ENCODE measurements at places on chromosomes 7 and 10.
A peak's percentile ranks its signal among the peaks of the same experiment; 100 is the strongest.

DNA sequence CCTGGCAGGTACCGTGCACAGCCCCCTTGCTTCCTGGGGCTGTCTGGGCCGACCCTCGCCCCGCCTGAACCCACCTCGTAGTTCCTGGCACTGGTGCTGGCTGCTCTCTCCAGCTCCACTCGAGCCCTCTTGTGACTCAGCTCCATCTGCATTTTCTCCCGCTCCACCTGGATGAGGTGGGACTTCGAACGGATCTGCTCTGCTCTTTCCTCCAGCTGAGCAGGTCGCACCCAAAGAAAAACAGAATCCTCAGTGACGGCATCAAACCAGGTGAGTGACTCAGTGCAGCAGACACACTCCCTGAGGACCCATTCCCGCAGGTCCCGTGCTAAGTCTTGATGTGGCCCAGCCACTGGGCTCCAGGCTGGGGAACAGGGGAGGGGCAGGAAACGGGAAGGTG is 7.4 kb downstream of the MAD1L1 start:
- no peak overlapping the region for H3K4me3 ChIP-seq
- peaks cover 42% of the 10 kb centered on the region for H3K36me3 ChIP-seq
- no peak overlapping the region for H3K27ac ChIP-seq
- no peaks in the 10 kb centered on the region for H3K4me1 ChIP-seq

DNA sequence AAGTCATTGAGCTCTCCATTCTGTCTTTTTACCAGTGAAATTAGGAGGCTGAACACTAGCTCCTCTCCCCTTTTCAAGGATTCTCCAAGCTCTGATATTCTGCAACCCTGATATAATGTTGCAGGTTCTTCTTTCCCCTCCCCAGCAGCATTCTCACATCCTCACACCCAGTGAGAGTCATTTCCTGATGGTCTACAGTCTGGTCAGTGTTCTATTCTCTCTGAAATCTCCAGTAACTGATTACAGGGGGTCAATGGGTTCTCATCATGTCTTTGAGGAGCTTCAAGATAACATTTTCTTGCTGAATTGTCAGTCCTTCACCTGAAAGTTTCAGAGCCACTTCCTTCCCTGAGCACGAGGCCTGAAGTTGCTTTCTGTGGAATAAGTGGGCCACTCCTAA is 299.4 kb downstream of the PTEN start:
- peaks cover 5% of the 10 kb centered on the region for H3K4me1 ChIP-seq
- no peaks in the 10 kb centered on the region for H3K27me3 ChIP-seq
- no peak overlapping the region for H3K4me3 ChIP-seq
- no peaks in the 10 kb centered on the region for H3K36me3 ChIP-seq
- DNase-seq = no peak

DNA sequence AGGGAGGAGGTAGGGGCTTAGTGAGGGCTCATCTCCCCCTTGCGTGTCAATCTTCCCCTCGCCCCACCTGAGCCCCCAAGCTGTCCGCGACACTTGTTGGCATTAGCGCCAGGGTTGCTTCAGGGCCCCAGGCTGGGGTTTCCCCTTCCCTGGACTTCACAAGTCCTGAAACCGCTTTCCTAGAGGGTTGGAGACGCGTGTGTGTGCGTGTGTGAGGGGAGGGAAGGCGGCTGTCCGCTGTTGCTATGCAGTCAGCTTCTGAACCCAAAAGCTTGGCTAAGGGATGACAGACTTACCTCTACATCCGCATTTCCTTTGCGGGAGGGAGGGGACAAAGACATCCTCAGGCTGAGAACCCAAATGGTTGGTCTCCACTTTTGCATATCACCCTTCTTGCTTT is 803 bp downstream of the GOLGA7B start:
- H3K4me3 ChIP-seq = no peak overlapping the region
- no peaks in the 10 kb centered on the region for H3K36me3 ChIP-seq
- H3K27me3 ChIP-seq = peaks cover 1% of the 10 kb centered on the region
- DNase-seq = no peak

DNA sequence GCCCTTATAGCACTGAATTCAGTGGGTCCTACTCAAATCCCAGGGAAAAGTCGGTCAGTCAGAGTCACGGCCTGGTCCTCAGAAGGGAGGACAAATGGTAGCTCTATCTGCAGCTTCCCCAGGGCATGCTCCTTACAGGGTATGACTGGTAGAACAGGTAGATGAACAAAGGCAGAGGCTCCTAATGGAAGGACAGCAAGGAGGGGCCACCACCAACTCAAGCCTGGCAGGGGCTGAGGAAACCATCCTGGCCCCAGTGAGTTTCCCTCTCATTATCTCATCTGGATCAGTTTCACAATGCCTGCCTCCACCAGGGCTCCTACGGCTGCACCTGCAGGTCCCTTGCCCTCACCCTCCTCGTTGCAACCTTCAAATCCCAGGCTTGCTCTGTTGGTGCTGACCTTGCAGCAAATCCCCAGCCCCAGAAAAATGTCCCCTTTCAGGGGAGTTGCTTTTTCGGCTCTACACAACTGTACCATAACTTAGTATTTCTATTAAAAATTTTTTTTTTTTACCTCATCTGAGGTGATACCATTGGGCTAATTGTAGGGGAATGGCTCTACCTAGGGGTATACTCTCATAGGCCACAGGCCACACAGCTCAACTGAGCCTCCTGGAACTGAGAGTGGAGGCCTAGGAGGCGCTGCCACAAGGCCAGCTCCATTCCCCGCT is 2.4 kb upstream of the MYO1G start:
- H3K27me3 ChIP-seq = no peaks in the 10 kb centered on the region
- no peak for DNase-seq
- H3K36me3 ChIP-seq = peaks cover 25% of the 10 kb centered on the region
- H3K27ac ChIP-seq = peak overlapping the region; percentile 96

DNA sequence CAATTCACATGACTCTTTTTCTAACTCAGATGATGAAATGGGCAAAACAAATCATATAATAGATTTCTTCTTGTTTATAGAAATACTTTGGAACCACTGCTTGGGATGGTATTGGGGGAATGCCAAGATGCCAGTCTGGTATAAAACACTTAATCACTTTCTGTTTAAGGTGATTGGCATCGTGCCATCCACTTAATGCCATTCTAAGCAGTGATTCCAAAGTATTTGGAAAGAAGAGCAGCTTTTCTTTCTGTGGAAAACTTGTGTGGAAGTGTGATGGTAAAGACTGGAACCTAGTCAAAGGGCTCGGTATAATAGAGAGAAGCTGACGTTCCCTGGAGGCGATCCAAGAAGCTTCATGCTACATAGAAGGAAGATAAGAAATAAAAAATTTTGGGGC is 120.6 kb downstream of the TMEM26 start:
- H3K27ac ChIP-seq = no peak overlapping the region
- DNase-seq = no peak
- no peaks in the 10 kb centered on the region for H3K4me1 ChIP-seq
- H3K36me3 ChIP-seq = no peaks in the 10 kb centered on the region

GRCh38 chr10:50982989-50983388 is 91.3 kb upstream of the PRKG1 start:
- H3K36me3 ChIP-seq = no peaks in the 10 kb centered on the region
- H3K4me1 ChIP-seq = no peaks in the 10 kb centered on the region
- no peak overlapping the region for H3K4me3 ChIP-seq
- H3K27me3 ChIP-seq = no peaks in the 10 kb centered on the region

DNA sequence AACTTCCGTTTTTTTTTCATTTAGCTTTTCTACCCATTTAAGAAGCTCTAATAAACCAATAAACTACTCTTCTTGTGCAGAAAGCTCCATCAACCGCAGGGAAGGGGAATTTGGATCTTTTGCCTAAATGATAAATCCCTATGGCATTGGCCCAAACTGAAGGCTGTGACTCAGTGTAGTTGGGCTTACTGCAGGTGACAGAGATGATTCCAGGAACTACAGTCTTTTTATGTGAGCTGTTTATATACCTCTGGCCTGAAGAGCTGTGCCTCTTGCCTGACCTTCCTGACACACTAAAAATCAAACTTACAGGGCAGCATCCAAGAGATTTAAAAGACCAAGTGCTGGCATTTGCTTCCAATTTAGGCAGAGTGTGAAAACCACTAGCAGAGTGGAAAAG is 25.2 kb downstream of the ABCB1 start:
- H3K36me3 ChIP-seq = no peaks in the 10 kb centered on the region
- DNase-seq = no peak
- no peaks in the 10 kb centered on the region for H3K27me3 ChIP-seq
- no peaks in the 10 kb centered on the region for H3K4me1 ChIP-seq
- H3K27ac ChIP-seq = no peak overlapping the region
- no peak overlapping the region for H3K4me3 ChIP-seq

All from GM12878 (cell line).